Heart right ventricle (tissue), 16 donors: ENCODE measurements at places on chromosomes 3 and 15. TPM values are rescaled to one million over a fixed set of nuclear protein-coding genes. Genes with fewer than 3 reads are reported as not detected.

- H3K36me3 ChIP-seq: no peaks in the 10 kb centered on the region
- no peak overlapping the region for H3K4me3 ChIP-seq
- no peaks in the 10 kb centered on the region for H3K27me3 ChIP-seq
- no peaks in the 10 kb centered on the region for H3K4me1 ChIP-seq
- no peak for DNase-seq
Observed at GRCh38 chr3:127162947-127163645, 29.8 kb upstream of the PRR23E start.

DNA sequence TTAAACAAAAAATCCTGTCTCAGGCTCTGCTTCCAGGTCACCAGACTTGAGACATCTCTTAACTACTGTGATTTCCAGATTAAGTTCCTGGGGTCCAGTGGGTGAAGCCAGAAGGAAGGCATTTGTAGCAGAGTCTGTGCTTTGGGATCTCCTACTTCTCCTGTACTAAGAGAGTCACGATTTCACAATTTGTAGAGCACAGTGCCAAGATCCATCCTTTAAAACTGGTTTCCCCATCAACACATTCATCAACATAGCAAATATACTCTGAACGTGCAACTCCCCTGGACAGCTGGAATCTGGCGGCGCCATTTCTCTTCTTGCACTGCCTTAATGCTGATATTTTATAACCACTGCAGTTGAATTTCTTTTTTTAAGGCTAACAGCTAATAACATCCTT lies 33.2 kb downstream of the CDCP1 start:
- H3K36me3 ChIP-seq: no peaks in the 10 kb centered on the region
- peak overlapping the region; percentile 43 for H3K27ac ChIP-seq
- no peak for DNase-seq
- no peak overlapping the region for H3K4me3 ChIP-seq

DNA sequence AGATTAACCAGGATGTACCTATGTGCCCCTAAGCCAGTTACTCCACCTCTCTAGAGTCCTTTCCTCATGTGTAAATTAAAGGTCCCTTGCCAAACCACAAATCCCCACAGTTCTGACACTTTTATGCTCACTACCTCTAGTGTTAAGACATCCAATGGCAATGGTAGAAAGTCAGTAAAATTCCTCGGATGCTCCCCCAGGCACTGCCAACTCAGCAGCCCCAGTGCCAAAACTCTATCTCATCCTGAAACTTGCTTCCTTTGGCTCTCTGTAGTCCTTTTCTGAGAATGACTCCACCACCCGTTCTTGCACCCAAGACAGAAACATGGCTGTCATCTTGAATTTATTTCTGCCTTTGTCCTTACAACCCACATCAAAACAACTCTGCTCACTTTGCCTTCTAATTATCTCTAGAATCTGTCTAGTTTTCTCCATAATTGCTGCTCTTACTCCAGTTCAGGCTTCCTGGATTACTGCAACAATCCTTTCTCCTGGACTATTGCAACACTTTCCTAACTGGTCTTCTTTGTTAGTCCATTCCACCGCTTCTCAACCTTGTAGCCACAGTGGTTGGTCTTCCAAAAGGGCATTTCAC lies 41.6 kb downstream of the MB21D2 start:
- H3K4me3 ChIP-seq: no peak overlapping the region
- no peaks in the 10 kb centered on the region for H3K36me3 ChIP-seq
- peaks cover under 1% of the 10 kb centered on the region for H3K4me1 ChIP-seq

- peaks cover 4% of the 10 kb centered on the region for H3K4me1 ChIP-seq
- H3K36me3 ChIP-seq: no peaks in the 10 kb centered on the region
- DNase-seq: no peak
- no peak overlapping the region for H3K27ac ChIP-seq
- peak overlapping the region; percentile 24 for H3K4me3 ChIP-seq
Observed at GRCh38 chr15:100372739-100373119, 31.0 kb upstream of the ADAMTS17 start.

GRCh38 chr3:52606373-52607085 lies 70.1 kb downstream of the UQCC5 start:
- no peaks in the 10 kb centered on the region for H3K27me3 ChIP-seq
- H3K36me3 ChIP-seq: peaks cover 85% of the 10 kb centered on the region
- peaks cover 6% of the 10 kb centered on the region for H3K4me1 ChIP-seq
- no peak for DNase-seq
- H3K27ac ChIP-seq: no peak overlapping the region

DNA sequence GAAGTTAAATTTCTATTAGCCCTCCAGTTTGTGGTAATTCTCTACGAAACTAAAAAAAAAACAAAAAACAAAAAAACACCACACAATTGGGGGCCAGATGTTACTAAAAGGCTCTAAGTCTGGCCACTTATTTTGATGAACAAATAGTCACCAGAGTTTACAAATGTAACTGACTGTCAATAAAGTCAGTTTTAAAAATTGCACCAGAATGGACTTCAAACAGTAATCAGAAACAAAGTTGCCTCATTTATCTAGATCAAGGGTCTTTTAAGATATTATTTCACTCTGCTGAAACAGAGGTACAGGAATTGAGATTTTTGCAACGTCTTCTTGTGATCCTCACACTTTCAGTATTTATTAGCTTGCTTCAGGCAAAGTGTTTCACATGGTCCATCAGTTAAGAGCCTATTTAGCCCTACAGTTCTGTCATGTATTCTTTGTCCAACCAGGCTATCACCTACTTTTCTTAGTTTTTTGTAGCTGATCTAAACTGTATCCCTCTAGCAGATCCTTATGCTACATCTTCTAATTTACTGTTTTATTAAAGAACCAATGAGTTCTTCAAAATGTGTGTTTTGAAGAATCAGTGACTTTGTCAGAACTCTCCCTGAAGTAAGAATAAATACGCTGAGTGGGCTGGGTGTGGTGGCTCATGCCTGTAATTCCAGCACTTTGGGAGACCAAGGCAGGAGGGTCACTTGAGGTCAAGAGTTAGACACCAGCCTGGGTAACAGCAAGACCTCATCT lies 74.7 kb downstream of the ANKRD28 start:
- H3K4me1 ChIP-seq: no peaks in the 10 kb centered on the region
- no peak for DNase-seq
- no peak overlapping the region for H3K4me3 ChIP-seq
- H3K27me3 ChIP-seq: no peaks in the 10 kb centered on the region
- H3K36me3 ChIP-seq: peaks cover 68% of the 10 kb centered on the region

DNA sequence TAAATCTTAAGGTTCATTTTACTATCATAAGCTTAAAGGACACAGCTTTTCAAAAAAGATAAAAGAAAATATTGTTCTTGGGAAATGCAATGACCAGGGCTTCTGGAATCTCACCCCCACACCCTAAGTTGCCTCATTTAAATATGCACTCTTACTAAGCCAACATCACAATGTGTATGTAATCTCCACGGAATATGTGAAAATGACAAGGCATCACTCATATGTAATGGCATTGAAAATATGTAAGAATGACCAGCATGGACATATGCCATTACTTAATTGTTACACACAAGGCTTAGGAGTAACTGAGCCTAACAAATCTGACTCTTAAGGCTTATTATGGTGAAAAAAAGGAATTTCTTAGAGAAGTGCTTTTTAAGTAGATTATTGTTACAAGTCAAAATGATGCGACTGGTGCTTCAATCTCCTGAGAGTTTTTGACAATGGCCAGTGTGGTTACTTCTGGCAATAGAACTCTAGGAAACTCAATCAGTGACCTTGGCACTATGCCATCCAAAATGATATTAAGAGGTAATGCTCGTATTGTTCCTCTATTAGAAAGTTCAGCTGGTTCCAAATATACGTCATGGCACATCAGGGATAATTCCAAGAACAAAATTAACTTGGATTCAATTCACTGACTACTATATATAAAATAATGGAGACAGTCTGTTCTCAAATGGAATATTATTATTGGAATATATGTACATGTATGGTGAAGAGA lies 290.0 kb upstream of the PLSCR5 start:
- DNase-seq: no peak
- H3K27me3 ChIP-seq: no peaks in the 10 kb centered on the region
- no peaks in the 10 kb centered on the region for H3K36me3 ChIP-seq

GRCh38 chr3:161422171-161422700 lies 50.9 kb upstream of the SPTSSB start:
- no peaks in the 10 kb centered on the region for H3K4me1 ChIP-seq
- H3K27ac ChIP-seq: no peak overlapping the region
- H3K4me3 ChIP-seq: no peak overlapping the region
- no peaks in the 10 kb centered on the region for H3K27me3 ChIP-seq
- no peaks in the 10 kb centered on the region for H3K36me3 ChIP-seq

GRCh38 chr15:96598514-96598913 lies 268.0 kb downstream of the NR2F2 start:
- H3K27ac ChIP-seq: no peak overlapping the region
- H3K4me1 ChIP-seq: no peaks in the 10 kb centered on the region
- peaks cover 43% of the 10 kb centered on the region for H3K27me3 ChIP-seq
- no peak overlapping the region for H3K4me3 ChIP-seq
- DNase-seq: no peak
- H3K36me3 ChIP-seq: no peaks in the 10 kb centered on the region

DNA sequence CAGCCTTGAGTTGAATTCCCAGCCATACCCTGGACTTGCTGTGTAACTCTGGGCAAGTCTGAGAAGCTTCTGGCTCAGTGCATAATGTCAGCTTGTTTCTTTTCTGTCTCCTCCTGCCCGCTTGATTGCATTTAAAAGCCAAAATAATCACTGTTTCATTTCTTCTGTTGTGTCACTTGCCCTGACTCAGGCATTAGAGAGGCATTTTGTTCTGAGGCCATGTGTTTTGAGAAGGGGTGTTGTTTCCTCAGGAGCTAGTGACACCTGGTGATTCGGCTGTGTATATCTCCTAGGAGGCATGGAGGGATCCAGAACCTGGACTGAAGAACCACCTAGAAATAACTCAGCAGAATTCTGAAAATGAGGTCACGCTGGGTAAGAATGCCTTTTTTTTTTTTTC lies 16.0 kb downstream of the WDR73 start:
- H3K27ac ChIP-seq: no peak overlapping the region
- H3K27me3 ChIP-seq: no peaks in the 10 kb centered on the region
- no peaks in the 10 kb centered on the region for H3K36me3 ChIP-seq
- no peak overlapping the region for H3K4me3 ChIP-seq

GRCh38 chr3:135100366-135100765 lies 305.3 kb downstream of the EPHB1 start:
- DNase-seq: no peak
- no peaks in the 10 kb centered on the region for H3K4me1 ChIP-seq
- no peak overlapping the region for H3K4me3 ChIP-seq
- no peaks in the 10 kb centered on the region for H3K36me3 ChIP-seq

DNA sequence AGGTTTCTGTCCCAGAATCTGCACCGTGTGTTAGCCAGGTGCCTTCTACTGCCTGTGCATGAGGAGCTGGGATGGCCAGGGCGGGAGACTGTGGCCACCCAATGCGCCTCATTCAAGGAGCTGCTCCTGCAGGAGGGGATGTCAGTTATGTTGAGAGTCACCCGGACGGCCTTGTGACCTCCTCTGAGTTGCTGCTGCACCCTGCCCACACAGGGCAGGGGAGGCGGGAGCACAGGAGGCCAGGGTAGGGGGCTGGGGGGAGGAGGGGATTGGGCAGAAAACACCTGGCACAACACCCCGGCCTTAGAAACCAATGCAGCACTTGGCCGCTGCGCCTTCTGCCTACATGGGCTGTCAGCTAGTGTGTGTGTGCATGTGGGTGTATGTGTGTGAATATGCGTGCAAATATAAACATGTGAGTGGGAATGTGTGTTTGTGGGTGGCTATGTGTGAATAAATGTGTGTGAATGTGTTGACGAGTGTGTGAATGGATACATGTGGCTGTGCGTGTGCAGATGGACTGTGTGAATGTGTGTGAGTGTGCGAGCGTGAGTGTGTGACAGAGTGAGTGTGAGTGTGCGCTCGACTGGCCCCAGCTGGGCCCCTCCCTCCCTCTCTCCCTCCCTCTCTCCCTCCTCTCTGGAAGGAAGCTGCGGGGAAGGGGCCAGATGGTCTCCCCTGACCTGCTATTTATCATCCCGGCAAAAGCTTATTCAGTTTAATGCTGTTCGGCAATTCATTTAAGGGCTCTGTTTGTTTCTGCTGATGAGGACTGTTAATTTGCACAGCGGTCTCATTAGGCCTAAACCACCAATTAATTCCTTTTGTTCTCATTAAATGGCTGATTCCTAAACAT lies 106.9 kb downstream of the TLE3 start:
- peaks cover 63% of the 10 kb centered on the region for H3K27me3 ChIP-seq
- no peak overlapping the region for H3K27ac ChIP-seq
- no peak for DNase-seq
- H3K4me3 ChIP-seq: no peak overlapping the region
- H3K4me1 ChIP-seq: no peaks in the 10 kb centered on the region
- no peaks in the 10 kb centered on the region for H3K36me3 ChIP-seq

DNA sequence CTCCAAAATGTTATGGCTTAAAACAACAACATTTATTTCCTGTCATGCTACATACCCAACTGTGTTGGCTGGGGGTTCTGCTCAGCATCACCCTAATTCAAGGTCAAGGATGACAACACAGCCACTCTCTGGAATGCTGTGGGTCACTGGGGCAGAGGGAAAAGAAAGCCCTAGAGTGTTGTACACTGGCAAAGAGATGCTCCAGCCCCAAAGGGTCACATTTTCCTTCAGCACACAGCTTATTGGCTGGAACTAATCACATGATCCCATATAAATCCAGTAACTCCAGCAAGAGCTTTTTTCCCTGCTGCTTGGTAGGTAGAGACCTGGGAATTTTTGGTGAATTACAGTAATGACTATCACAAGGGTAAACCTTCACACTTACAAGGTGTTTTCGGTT lies 1041.4 kb downstream of the NTRK3 start:
- H3K4me1 ChIP-seq: no peaks in the 10 kb centered on the region
- no peak for DNase-seq
- H3K27ac ChIP-seq: no peak overlapping the region
- no peak overlapping the region for H3K4me3 ChIP-seq

DNA sequence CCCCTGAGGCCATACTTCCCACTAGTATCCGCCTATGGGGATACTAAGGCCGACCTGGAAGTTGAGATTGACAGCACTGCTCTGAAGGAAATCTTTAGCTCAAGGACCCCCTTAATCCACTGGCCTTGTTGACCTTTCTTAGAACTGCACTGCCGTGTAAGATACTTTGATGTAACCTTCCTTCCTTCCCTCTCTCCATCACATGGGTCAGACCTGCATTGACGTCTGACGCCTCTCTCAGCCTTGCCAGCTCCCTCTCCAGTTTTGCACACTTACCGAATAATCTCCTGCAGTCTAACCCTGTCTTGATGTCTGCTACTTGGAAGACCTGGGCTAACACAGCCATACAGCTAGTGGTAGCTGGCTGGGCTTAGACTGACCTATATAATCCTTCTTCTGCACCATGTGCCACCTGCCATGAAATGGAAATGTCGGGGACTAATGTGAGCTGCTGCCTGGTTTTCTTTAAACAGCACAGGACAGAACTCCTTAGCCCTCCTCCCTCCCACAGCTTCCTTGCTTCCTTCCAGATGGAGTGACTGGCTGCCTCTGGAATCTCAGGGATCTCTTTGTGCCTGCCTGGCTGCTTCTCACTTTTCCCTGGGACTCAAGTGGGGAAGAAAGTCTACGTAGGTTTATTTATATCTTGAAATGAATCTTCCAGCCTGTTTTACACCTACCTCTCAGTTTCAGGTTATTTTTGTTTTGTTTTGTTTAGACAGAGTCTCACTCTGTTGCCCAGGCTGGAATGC lies 39.2 kb upstream of the HERC1 start:
- DNase-seq: no peak
- H3K36me3 ChIP-seq: no peaks in the 10 kb centered on the region
- peak overlapping the region; percentile 46 for H3K27ac ChIP-seq
- no peaks in the 10 kb centered on the region for H3K27me3 ChIP-seq
- H3K4me3 ChIP-seq: no peak overlapping the region

Gene PLS1
- total RNA-seq: 1.3 TPM

Gene SH3BP5
- 22.4 TPM for total RNA-seq

Gene GJD2
- total RNA-seq: 0.07 TPM

Gene OIP5
- 0.23 TPM for total RNA-seq

Gene C3orf85
- not detected for total RNA-seq

Gene IL17RB
- total RNA-seq: 4.5 TPM

Gene MANF
- 82.3 TPM for total RNA-seq
